ENCODE measurements at places on chromosomes 5 and 9.

- DNase-seq: no peak
Measured at GRCh38 chr9:130328349-130328801, 62.8 kb downstream of the HMCN2 start.

DNA sequence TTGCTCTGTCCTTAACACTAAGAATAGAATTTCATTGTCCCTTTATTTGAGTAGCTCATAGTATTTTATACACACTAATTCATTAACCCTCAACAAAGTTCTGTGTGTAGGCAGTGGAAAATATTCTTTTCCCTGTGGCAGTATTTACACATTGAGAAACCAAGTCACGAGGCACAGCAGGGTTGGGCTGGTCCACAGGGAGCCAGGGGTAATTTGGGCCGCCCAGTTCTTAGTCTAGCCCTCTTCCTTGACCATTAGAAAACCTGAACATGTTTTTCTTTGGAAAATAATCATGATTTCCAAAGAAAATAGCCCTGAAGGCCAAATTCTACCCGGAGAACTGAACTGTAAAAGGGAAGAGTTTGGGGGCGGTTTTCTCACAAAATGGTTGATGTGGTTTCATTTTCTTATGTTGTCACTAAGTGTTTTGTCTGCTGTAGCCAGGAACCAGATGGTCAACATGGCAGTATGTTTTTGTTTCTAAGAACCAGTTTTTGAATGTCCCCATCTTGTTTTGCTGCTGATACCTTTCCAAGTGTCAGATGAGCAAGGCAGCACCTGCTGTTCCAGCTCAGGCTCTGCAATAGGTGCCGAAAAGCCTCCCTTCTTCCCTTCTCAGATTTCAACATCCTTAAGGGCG, 29.6 kb downstream of the ARHGEF28 start:
- no peak for DNase-seq

GRCh38 chr5:7385681-7386080, 10.3 kb upstream of the ADCY2 start:
- no peak for DNase-seq

GRCh38 chr5:159782197-159782994, 133.9 kb upstream of the ADRA1B start:
- DNase-seq: no peak

GRCh38 chr5:146529984-146530383, 14.0 kb upstream of the GPR151 start:
- DNase-seq: no peak

GRCh38 chr9:81964218-81965171, 21.2 kb downstream of the SPATA31D3 start:
- DNase-seq: no peak

DNA sequence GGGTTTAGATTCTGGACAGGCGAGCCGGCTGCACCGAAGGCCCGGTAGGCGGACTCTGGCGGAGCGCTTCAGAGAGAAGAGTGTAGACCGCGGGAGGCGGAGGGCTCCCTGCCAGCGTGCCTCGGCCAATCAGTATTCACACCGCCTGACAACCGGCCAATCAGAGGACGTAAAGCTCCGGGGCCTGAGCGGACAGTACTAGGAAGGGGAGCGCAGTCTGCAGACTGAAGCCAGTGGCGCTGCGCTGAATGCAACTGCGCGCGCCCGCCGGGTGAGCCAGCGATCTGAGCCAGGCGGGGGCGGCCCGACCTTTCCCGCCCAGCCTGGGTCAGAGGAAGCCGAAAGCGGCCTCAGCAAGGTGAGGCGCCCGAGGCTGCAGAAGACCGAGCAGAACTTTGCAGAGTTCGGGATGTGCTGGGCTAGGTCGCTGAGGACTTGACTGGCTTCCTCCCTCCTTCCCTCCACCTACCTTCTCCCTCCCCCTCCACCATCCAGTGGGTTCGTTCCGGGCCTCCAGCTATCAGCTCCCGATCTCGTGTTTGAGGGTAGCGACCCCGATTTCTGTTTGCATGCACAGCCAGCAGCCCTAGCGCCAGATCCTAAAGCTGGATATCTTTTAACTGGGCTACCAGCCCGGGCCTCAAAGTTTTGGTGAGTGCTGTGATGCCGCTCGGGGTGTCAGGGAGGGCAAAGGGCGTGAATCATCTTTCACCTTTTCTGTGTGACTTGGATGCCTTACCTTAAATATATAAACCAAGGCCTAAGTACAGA, at the start of gene DMRT2:
Gene DMRT2 (plus strand): TSS at position 233 of the 771 bp plus-strand sequence. CDS start 1,257 bp downstream, outside the sequence.
- DNase-seq: no peak

DNA sequence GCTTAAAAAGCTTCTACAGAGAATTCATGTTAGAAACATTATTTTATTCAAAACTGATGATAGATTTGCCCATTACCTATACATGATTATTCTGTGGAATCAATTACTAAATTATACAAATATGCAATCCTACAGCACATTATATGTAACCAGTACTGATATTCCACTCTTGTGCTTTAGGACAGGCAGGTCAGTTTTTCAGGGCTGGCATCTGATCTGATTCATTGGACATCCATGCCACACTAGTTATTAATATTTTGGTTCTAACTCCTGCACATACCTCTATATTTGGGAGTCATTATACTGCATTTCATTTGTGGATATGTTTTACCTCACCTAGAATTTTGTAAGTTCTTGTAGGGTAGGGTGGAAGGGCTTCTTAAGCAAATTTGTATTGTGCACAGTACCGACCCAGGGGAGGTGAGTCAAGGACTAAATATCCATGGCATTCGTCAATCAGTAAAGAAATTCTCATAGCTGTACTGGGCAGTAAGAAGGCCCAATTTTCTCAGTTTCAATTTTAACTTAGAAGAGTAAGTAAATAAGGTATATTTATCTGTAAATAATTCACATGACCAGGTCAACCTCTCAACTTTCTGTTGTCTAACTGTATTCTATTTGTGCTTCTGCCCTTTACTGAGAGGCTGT, 33.5 kb downstream of the ELOVL7 start:
- DNase-seq: no peak

GRCh38 chr5:78738693-78739300, 90.2 kb upstream of the LHFPL2 start:
- no peak for DNase-seq

GRCh38 chr5:131530706-131531331, 104.2 kb downstream of the RAPGEF6 start:
- no peak for DNase-seq

- DNase-seq: no peak
Measured at GRCh38 chr5:53262348-53262970, 152.9 kb upstream of the MOCS2 start.

DNA sequence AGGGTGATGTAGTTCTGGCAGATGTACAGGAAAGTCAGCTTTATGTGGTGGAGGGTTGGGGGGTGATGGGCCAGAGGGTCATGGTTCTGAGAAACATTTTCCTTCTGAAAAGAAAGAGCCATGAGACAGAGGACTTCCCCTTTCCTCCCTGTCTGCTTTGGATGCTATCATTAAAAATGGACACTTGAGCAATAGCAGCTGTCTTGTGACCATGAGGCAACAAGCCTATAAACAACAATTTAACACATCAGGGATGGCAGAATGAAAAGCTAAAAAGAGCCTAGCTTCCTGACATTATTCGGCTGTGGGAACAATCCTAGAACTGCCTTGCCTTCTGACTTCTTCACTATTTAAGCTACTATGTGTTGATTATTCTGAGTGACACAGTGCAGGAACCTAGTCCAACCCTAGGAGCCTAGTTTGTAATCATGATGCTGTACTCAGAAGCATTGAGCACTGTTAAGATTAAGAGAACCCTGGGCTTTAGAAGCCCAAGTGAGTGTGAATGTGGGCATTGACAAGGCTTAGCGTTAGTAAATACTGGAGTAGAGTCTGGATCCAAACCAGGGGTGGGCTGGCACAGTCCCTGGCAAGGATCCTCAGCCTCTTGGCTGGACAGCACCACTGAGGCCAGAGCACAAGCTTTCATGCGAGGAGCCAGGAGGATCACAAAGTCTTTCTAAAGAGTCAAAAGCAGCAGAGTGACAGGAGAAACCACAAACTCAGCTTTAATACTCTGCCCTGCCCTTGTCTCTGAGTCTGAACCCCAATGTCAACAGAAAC, 178.5 kb upstream of the EGFLAM start:
- DNase-seq: no peak

DNA sequence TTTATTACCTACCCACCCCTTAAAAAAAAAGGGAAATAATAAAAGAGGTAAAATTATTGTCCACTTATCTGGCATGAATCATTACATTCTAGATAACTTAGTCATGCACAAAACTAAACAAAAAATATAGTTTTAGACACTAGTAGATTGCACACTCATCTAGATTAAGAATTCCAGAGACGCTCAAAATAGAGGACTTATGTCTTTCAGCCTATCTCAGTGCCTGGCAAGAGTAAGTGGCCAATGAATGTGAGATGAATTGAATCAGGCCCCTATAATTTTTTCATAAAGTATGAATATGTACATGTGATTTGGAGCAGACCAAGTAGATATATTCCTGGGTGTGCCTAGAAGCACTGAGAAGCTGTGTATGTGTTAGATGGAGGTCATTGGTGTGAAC, 2.0 kb upstream of the RXFP3 start:
- DNase-seq: no peak

- DNase-seq: no peak
Measured at GRCh38 chr5:123807177-123807945, 295.4 kb downstream of the CSNK1G3 start.

DNA sequence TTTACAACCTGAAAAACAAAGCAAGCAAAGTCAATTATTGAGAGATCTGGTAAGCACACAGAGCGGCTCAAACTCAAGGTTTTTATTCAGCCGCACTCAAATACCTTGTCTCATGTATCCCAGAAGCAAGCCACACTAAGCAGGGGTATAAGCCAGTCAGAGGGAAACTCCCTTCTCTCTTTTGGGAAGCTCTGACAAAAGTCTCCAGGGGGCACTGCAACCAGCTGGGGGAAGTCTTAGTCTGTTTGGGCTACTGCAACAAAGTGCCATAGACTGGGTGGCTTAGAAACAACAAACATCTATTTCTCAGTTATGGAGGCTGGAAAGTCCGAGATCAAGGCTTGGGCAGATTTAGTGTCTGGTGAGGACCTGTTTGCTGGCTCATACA, 246.0 kb downstream of the ENC1 start:
- DNase-seq: no peak

- no peak for DNase-seq
Measured at GRCh38 chr9:12680341-12680740, 12.8 kb upstream of the TYRP1 start.

- no peak for DNase-seq
Measured at GRCh38 chr9:89177944-89178829, at the start of gene SHC3. TSS of gene SHC3 (minus strand) at chr9:89178818. CDS start at chr9:89178460, 358 bp downstream.

DNA sequence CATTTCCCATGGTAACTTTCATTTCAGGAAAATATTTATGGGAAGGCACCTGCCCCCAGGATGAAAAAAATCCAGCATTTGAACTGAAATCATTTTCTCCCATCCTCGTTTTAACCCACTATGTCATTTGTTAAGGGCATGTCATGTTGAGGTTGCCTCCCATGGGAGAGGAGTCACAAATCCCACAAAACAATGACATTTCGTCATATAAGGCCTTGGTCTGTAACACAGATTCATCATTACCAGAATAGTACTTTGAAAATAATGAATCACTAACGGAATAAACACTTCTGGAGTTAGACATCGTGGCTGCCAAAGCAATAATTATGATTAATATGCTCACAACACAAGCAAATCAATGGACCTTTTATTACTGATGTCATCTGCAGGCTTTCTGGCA, 274.1 kb downstream of the NDUFS4 start:
- no peak for DNase-seq

- DNase-seq: no peak
Measured at GRCh38 chr5:174454890-174455289, 269.5 kb upstream of the MSX2 start.
